ENCODE measurements at places on chromosomes 1 and 21.

GRCh38 chr1:23558140-23558871 lies 995 bp downstream of the ID3 start:
- no peak for DNase-seq

DNA sequence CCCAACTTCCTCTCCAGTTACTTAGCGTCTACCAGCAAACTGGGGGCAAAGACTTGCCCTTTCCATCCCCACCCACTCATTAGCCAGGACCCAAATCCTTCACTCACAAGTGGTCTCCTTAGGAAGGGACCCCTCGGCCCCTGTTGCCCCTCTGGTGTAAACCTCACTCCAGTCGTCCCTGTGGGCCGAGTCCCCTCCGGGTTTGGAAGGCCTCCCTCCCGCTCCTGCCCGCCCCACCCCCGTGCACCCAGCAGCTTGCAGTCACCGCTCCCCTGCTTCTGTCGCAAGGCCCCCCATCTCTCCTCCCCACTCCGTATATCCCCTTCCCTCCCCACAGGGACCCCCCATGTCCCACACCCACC lies 1.2 kb downstream of the EFHD2 start:
- DNase-seq: no peak

- DNase-seq: no peak
Observed at GRCh38 chr21:23822760-23823159, 1784.5 kb downstream of the MRPL39 start.

- DNase-seq: no peak
Observed at GRCh38 chr1:65044411-65044810, 78.1 kb upstream of the JAK1 start.

- DNase-seq: no peak
Observed at GRCh38 chr1:200373811-200374231, 36.0 kb downstream of the ZNF281 start.

DNA sequence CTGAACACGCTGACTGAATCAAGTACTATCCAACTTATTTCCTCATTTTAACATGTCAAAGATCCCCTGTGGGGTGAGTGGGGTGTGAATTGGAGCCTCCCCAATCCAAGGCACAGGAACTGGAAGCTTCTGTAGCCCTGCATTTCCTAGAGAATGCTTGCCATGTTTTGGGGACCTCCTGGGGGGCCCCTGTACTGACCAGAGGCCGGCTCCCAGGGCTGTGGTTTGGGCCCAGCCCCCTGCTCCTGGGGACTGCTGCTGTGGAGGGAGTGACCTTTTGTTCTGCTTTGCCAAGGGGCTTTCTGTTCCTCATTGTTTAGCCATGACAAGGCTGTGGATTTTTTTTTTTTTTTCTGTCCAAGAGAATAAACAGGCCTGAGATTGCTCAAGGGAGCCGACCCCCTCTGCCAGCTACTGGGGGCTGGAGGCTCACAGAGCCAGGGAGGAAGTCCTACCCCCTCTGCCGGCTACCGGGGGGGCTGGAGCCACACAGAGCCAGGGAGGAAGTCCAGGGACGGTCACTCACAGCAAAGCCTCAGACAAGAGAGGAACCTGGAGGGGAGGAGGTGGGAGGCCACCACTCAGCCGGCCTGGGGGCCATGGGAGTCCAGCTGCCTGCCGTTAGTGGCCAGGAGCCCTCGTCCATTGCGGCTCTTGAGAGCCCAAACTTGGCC lies 17.4 kb downstream of the TNFRSF1B start:
- DNase-seq: no peak

GRCh38 chr1:70008660-70009059 lies 196.7 kb downstream of the LRRC40 start:
- no peak for DNase-seq

GRCh38 chr1:67754526-67754920 lies 69.5 kb downstream of the GADD45A start:
- no peak for DNase-seq

GRCh38 chr1:98157524-98158313 lies 236.9 kb upstream of the DPYD start:
- DNase-seq: no peak

GRCh38 chr1:25232027-25232865 lies at the start of gene SYF2:
TSS of gene SYF2 (minus strand) at chr1:25232502. CDS start at chr1:25232467, 35 bp downstream.
- DNase-seq: peak; percentile 82

GRCh38 chr1:9231648-9232332 lies 2.8 kb upstream of the H6PD start:
- no peak for DNase-seq

GRCh38 chr1:24779689-24780464 lies 34.6 kb downstream of the CLIC4 start:
- DNase-seq: no peak

GRCh38 chr21:41557884-41558283 lies 49.9 kb upstream of the TMPRSS2 start:
- no peak for DNase-seq

GRCh38 chr1:44151808-44152207 lies 10.4 kb upstream of the KLF18 start:
- no peak for DNase-seq

GRCh38 chr1:17130138-17130635 lies 10.9 kb upstream of the PADI2 start:
- DNase-seq: no peak

DNA sequence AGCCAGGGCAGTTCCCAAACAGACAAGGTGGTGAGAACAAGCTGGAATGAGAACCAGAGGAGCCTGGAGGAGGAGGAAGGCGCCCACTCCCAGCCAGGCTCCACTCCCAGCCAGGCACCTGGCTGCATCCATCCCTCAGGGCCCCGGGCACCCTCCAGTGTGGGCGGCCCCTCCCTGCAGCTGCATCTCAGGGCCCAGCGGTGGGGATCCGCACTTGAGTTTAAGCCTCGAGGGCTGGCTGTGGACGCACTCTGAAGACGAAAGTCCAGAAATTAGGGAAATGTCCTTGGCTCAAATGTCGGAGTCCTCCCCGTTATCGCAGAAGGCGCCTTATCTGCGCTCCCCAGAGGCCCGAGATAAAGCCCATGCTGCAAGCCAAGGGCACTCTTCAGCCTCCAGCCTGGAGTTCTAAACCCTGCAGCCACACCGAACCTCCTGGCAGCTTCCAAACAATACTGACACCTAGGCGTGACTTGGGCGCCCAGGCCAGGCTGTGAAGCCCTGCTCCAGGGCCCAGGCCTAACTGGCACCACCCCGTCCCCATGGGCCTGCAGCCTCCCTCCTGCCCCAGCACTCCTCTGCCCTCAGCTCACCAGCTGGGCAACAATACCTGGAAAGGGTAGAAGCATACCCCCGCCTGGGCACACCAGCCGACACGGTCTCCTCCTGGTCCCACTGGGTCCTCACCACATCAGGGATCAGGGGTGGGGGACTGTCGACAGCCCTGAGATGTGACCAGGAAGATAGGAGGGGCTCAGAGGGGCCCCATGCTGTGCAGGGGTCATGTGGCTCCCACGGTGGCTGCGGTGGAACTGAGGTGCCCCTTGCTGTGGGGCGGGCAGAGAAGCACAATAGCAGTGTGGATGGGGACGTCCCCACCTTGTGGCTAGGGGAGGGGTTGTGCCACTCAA lies 184.8 kb upstream of the VAMP3 start:
- DNase-seq: no peak

All from activated CD8-positive, alpha-beta memory T cell treated with anti-CD3 and anti-CD28 coated beads for 1 hour (primary cell).